ENCODE measurements at places on chromosomes 2 and 18.

DNA sequence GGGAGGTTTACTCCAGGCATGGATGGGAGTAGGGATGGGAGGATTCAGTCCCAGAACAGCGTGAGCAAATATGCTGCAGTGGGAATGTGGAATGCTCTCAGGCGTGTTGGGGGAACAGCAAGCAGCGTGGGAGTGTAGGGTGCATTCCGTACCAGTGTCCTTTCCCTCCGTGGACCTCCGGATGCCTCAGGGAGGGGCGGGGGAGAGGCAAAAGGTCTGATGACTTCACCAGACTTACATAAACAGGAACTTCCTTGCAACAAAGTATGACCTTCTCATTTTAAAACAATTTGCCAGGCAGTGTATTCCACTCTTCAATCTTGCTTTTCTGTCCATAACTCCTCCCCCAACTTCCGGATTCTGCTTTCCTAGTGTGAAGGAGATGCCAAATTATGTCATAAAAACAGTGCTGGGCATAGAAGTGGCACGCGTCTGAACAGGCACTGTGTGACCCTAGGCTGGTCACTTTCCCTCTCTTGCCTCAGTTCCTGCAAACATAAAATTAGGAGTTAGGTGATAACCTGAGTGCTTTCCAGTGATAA is 36.9 kb downstream of the RPL37A start:
- no peak for DNase-seq

DNA sequence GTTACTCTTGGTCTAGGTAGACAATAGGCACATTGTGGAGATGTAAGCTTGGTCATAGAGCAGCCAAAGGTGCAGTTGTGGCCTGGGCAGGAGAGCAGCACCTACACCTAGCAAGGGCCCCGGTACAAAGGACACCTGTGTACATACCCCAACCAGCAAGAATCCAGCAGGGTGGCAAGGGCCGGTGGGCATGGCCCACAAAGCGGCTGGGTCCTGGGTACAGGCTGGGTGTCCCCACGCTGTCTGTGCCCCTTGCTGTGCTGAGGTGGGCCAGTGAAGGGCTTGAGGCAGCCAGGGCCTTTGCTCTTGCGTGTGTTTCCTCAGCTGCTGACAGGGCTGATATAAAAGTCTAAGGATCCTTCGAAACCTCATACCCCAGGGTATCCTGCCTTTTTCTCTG is 501.8 kb downstream of the EIPR1 start:
- no peak for DNase-seq

- DNase-seq, result no peak
Observed at GRCh38 chr18:48058486-48058885, 128.0 kb upstream of the SMAD2 start.

- DNase-seq, result no peak
Observed at GRCh38 chr18:80200932-80201672, 46.2 kb downstream of the PARD6G start.

GRCh38 chr18:40911582-40912254 is 1043.3 kb upstream of the PIK3C3 start:
- DNase-seq, result no peak

- no peak for DNase-seq
Observed at GRCh38 chr2:167406558-167406957, 518.3 kb downstream of the XIRP2 start.

DNA sequence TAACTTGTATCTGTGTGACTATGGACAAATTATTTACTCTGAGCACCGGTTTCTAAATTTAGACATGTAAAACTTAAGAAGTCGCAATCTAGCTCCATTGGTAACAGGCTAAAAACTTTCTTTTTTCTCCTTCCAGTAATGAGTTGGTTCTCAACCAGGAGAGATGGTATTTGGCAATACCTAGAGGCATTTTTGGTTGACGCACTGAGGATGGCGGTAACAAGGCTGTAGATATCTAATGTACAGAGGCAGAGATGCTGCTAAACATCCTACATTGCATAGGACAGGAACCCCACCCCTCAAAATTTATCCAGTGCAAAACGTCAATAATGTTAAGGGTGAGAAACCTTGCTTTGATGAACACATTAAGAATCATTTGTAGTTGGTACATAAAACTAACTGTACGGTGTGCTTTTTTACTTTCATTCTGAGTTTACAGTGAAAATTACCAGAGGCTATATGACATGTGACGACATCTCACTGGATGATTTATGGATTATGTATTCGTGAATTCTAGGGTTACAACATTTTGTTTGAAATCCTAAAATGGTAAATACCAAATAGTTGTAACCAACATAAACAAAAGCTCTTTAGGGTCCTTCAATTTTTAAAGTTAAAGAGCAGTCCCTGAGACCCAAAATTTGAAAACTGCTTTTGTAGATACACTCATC is 91.3 kb downstream of the TLK1 start:
- DNase-seq, result no peak

DNA sequence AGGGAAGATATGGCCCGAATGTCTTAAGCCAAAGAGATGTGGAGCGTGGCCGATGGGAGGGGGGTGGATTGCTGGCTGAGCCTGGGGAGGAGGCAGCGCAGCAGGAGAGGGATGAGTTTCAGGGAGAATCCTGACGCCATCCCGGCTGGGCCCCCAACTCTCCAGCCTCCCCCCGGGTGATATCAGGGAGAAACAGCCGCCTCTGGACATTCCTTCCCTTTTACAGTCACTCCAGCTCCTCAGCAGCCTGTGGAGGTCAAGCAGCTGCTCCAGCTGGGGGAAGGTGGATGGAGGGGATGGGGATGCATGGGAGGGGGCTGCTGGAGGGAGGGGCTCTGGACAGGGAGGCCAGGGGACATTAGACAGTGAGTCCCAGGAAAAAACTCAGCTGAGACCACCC is 9.5 kb upstream of the DES start:
- DNase-seq, result no peak

- DNase-seq, result no peak
Observed at GRCh38 chr18:31373641-31374040, 2.9 kb upstream of the DSG4 start.

- no peak for DNase-seq
Observed at GRCh38 chr18:69402533-69402989, 1.9 kb downstream of the DOK6 start.

GRCh38 chr2:235979753-235980435 is 188.3 kb downstream of the GBX2 start:
- DNase-seq, result no peak

GRCh38 chr2:233833345-233833744 is 21.0 kb downstream of the HJURP start:
- DNase-seq, result no peak

DNA sequence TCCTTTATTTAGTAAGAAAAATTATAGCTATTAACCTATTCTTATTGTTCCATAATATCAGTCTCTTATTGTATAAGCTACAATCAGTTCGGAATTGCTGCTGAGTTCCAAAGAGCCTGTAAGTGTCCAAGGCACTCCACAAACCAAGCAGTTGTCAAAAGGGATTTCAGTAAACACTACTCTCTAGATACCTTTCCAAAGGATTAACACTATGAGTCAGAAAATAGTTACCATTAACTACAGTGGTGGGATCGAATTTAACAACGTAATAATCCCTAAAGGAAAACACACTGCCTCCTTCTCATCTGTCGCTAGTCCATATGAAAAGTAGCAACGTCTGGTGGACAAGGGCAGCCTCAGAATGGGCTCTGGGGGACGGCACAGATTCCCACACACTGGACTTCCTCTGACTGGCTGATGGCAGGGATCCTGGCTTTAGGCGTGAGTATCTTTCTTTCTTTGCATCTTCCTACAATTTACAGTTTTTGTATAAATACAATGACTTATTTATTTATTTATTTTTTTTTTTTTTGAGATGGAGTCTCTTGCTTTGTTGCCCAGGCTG is 8.8 kb downstream of the TGFBRAP1 start:
- no peak for DNase-seq

DNA sequence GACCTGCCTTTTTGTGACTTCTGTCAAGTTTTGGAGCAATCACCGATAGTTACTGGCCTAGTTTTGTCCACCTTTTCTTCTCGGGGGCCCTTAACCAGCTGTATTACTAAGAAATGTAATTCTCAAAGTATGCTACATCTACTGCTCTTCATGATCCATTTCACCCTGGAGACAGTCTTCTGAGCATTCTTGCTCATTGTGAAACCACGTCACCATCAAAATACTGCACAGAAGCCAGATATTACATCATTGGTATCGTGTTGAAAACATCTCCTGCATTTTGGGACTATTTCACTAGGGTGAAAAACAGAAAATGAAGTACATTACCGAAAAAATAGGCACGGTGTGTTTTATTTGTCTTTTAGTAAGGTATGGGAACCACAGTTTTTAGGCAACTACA is 11.7 kb downstream of the LYPD6B start:
- DNase-seq, result no peak

- DNase-seq, result no peak
Observed at GRCh38 chr18:9735238-9735637, 27.1 kb downstream of the RAB31 start.

GRCh38 chr18:42338683-42339082 is 383.6 kb downstream of the PIK3C3 start:
- DNase-seq, result no peak

DNA sequence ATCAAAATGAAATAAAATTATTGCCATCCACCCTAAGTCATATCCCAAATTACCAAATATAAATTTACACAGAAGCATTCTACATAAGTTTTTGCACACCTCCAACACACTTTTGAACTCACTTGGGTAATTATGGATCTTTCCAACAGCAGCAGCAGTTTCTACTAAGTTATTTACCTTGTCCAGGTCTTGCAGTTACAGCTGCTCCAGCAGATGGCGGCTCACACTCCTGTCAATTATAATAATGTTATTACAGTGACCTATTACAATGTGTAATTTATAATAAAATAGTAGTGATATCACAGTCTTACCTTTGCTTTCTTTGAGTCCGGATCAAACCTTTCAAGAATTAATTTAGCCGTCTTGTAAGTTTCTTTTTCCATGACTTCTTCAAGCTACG is 37.9 kb downstream of the LNPK start:
- DNase-seq, result no peak

- no peak for DNase-seq
Observed at GRCh38 chr2:36413218-36413617, 57.6 kb downstream of the CRIM1 start.

DNA sequence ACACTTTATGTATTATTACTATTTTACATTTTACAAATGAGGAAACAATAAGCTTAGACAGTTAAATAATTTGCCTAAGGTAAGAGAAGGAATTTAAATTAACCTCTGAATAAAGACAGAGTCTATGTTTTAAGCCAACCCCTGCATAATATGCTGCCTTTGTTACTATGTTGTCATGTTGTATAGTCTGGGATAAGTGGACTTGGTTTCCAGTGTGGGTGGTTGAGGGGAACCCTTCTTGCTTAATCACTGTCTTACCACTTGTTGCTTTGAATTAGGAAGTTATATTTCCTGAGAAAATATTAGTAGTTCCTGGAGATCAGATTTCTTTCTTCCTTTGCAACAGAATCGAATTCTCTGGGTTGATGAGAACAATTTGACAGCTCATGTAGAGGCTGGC is 52.6 kb downstream of the AGPS start:
- DNase-seq, result no peak

DNA sequence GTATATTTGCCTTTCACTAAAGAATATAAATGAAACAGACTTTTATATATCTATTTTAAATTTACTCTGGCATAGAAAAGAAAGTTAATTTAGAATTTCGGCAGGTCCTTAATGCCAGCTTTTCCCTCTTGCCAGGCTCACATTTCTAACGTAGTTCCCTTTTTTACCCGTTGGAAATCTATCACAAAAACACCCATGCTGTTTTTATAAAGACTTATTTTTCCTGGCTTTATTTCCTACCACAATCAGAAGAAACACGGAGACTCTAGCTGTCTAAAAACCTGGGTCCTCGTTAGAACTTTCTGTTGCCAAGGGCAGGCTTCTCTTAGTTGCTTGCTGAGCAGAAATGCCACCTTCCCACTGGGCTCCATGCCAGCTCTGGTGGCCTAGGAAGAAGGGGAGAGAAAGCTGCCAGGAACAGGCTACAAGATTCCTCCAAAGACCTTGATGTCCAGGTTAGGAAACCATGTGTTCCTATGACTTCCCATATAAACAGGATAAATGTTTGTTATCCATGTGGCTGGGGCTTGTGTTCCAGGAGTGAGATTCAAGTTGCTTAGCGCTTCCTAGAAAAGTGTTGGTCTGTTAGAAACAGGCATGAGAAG is 17.8 kb upstream of the TMEM18 start:
- DNase-seq, result no peak

- DNase-seq, result no peak
Observed at GRCh38 chr2:10078001-10078400, 2.2 kb downstream of the CYS1 start.

DNA sequence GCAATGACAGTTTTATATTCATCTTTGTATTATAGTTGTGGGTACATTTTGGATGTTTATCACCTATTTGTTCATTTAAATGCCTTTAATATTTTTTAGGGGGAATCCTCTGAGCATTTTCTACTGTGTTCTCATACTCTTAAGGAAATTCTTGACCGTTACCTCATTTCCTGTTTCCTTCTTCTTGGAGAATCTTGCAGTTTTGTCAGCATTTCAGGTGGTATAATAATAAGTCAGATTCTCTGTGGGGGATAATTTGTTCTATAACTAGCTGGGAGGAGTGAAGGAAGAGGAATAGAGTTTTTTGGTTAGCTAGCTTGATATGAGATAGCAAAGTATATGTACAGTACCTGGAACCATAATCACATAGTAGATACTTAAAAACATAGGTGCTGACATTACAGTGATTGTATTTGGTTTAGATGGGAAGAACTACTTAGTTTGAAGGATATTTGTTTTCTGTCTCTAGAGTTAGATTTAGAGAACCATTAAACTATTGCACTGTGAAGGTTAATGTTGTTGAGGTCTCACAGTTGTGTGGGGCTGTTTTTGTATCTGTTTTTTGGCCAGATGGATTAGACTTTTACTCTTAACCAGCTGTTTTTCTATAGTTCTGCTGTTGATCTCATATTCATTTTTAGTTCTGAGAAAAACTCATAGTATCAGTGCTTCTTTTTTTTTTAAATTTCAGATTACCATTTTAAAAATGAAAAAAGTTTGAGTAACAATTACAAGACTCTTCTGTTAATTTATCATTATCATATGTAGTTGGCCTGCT is 14.2 kb downstream of the MTX2 start:
- DNase-seq, result no peak
